ENCODE measurements at places on chromosomes 6 and 20. TPM values are rescaled to one million over a fixed set of nuclear protein-coding genes. Genes with fewer than 3 reads are reported as not detected.

ROS1 gene
- not detected for total RNA-seq

PRL gene
- total RNA-seq, result not detected

MED20 gene
- 27.1 TPM for total RNA-seq

SMPD2 gene
- total RNA-seq, result 4.9 TPM

PKIB gene
- 64.1 TPM for total RNA-seq

PLAGL1 gene
- 20.3 TPM for total RNA-seq

DNA sequence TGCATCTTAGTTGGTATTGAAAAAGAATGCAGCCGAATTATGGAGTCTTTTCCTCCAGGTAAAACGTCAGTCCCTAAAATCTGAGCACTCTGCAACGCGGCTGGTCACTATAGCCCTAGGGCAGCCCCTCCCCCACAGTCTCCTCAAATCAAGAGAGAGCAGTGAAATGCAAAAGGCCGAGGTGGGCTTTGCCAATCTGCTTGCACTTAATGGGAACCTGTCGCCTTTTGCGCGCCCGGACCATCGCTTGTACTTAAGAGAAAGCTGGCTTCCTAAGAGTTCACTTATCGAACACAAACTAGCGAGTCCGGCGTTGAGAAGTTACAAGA lies 447 bp downstream of the MCM3 start:
- peaks cover 27% of the 10 kb centered on the region for H3K36me3 ChIP-seq
- DNase-seq, result peak; percentile 11
- peak overlapping the region; percentile 64 for H3K27ac ChIP-seq
- no peaks in the 10 kb centered on the region for H3K27me3 ChIP-seq
- H3K4me1 ChIP-seq, result peaks cover 7% of the 10 kb centered on the region

DNA sequence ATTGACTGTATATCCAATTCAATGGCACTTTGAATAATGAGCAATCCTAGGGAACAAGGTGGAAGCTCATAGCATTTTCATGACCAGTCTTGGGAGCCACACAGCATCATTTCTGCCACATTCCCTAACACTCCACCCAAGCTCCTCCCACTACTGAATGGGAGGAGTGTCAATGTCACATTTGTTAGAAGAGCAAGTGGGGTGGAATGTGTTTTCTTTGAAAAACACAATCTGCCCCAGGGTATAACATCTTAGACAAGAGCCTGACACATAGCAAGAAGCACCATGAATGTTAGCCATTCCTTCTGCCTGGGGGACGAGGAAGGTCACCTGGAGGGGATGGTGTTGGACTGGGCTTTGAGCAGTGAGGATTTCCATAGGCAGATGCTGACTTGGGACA lies 258.3 kb upstream of the PMEPA1 start:
- no peak for DNase-seq
- no peaks in the 10 kb centered on the region for H3K27me3 ChIP-seq
- H3K36me3 ChIP-seq, result no peaks in the 10 kb centered on the region
- H3K4me1 ChIP-seq, result peaks cover 4% of the 10 kb centered on the region
- no peak overlapping the region for H3K4me3 ChIP-seq

GRCh38 chr6:161128680-161129196 lies 137.2 kb downstream of the MAP3K4 start:
- no peaks in the 10 kb centered on the region for H3K4me1 ChIP-seq
- no peak overlapping the region for H3K4me3 ChIP-seq
- DNase-seq, result peak; percentile 87
- no peaks in the 10 kb centered on the region for H3K36me3 ChIP-seq
- H3K27ac ChIP-seq, result peak overlapping the region; percentile 85

DNA sequence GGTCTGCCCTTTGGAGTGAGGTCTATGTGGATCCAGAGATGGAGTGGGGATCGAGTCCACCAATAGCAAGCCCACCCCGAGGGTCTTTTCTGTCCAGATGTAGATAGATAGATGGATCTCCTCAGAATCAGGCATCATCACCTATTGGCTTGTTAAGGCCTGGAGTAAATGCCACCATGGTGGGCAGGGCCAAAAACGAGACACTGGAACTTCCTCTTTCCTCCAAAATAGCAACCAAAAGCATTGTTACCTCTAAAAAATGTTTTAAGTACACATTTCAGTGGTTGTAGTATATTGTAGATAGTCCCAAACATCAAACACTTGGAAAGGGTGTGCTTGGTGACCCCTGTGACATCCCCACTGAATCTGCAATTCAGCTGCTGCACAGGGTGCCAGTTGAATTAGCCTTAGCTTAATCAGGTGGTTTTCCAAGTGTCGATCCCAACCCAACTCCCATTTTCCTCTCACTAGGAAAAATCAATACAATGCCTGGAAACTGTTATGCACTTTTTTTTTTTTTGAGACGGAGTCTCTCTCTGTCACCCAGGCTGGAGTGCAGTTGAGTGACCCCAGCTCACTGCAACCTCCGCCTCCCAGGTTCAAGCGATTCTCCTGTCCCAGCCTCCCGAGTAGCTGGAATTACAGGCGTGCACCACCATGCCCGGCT lies 35.0 kb upstream of the NELFCD start:
- no peak overlapping the region for H3K27ac ChIP-seq
- no peak for DNase-seq
- no peak overlapping the region for H3K4me3 ChIP-seq
- H3K27me3 ChIP-seq, result no peaks in the 10 kb centered on the region
- H3K4me1 ChIP-seq, result no peaks in the 10 kb centered on the region
- no peaks in the 10 kb centered on the region for H3K36me3 ChIP-seq

DNA sequence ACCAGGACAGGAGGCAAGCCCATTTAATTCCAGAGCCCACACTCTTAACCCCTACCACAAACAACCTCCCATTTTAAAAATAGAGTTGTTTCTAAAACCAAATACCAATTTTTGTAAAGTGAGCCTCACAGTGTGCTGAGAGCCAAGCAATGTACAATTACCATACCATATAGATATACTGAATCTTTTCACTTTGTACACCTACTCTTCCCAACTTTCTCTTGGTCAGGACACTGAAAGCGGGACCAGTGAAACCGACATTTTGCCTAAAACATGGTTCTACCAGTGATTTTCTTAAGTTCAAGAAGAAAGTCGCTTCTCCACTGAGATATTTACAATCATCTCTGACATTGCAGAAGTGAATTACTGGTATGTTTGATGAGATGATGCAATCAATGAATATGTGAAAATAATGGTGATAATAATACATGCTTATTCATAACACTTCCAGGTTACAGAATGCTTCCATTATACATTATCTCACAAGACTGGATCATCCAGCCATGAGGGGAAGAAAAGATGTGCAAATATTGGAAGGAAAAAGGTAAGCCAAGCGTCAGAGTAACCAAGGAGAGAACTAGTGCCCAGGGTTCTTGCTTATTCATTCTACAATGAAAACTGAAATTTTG lies 74.1 kb downstream of the HIVEP2 start:
- H3K36me3 ChIP-seq, result no peaks in the 10 kb centered on the region
- no peak for DNase-seq
- H3K27ac ChIP-seq, result peak overlapping the region; percentile 78
- H3K27me3 ChIP-seq, result no peaks in the 10 kb centered on the region

DNA sequence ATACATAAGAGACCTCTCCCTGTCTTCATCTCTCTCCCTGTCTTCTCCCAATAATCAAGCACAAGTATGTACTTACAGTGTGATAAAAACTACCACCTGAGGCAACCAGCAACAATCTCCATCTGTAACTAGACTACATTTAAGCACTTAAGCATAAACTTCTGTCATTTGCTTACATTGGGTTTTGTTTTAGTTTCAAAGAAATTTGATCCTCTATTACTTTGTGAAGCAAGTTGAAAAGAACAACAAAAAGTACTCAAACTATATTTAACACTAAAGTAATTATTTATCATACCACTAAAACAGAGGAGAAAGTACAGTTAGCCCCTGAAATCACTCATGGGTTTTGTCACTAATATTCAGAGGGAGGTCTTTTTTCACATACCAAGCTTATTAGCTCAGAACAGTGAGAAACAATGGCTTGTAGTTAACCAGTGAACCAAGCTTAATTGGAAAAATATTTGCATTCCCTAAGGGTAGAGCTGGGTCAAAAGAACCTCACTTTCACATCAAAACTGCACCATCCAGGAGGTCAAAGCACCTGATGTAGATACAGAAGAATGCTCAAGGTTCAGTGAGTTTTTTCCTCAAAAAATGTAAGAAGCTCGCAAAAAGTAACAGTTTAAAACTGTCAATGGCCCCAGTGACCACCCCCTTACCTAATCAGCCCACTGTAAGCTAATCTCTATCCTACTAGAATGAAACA lies 34.1 kb downstream of the DCDC2 start:
- peak overlapping the region; percentile 85 for H3K27ac ChIP-seq
- no peak overlapping the region for H3K4me3 ChIP-seq
- H3K4me1 ChIP-seq, result peaks cover 27% of the 10 kb centered on the region
- DNase-seq, result peak; percentile 87

DNA sequence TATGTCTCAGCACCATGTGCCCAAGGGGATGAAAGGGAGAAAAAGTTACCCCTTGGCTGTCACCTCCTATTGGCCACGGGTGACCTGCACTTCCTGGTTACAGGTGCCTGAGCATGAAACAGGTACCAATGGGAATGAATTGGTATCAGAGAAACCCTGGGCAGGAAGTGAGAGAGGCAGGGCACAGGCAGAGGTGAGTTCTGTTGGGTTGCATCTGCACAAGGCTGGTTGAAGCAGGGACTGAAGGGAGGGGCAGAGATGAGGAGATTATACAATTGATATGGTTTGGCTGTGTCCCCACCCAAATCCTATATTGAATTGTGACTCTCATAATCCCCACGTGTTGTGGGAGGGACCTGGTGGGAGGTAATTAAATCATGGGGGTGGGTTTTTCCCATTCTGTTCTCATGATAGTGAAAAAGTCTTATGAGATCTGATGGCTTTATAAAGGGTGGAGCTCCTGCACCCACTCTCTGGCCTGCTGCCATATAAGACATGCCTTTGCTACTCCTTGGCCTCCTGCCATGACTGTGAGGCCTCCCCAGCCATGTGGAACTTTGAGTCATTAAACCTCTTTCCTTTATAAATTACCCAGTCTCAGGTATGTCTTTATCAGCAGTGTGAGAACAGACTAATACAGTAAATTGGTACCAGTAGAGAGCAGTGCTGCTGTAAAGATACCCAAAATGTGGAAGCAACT lies 291.8 kb downstream of the LRFN2 start:
- DNase-seq, result no peak
- H3K4me3 ChIP-seq, result no peak overlapping the region
- H3K36me3 ChIP-seq, result no peaks in the 10 kb centered on the region
- H3K4me1 ChIP-seq, result no peaks in the 10 kb centered on the region
- H3K27me3 ChIP-seq, result no peaks in the 10 kb centered on the region
- no peak overlapping the region for H3K27ac ChIP-seq

DNA sequence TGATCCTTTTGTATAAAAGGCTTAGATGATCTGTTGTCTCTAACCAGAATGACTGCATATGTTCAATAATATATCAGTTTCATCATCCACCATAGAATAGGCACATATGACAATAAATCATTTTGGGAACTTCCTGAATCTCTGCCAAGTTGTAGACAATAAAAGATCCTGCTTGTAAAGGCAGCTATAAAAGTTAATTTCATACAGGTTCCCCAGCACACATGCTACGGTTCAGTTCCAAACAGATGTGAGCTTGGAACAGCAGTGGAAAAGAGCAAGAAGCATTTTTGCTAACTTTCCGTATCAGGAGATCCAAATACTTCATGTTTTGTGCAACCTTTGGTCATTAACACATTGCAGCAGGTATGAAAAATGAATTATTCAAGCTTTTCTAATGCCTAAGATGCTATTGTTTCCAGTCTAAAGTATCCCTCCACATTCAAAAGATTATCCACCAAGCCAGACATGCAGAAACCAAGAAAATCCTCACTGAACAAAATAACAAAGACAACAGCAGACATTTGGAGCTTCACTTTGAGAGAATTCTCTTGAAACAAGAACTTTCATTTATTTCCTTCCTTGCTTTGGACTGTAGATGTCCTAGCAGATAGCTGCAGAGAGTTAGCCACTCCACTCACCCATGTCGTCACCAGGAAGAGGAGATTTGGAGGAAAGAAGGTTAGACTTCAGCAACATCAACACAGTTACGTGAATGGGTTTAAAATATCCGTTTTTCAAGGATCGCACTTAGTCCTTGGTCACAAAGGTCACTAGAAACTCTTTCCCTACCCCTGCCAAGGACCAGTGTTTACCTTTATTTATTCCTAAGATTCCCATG lies 453.5 kb upstream of the JARID2 start:
- H3K27ac ChIP-seq, result no peak overlapping the region
- no peaks in the 10 kb centered on the region for H3K36me3 ChIP-seq
- H3K4me1 ChIP-seq, result no peaks in the 10 kb centered on the region
- H3K27me3 ChIP-seq, result no peaks in the 10 kb centered on the region
- no peak overlapping the region for H3K4me3 ChIP-seq

DNA sequence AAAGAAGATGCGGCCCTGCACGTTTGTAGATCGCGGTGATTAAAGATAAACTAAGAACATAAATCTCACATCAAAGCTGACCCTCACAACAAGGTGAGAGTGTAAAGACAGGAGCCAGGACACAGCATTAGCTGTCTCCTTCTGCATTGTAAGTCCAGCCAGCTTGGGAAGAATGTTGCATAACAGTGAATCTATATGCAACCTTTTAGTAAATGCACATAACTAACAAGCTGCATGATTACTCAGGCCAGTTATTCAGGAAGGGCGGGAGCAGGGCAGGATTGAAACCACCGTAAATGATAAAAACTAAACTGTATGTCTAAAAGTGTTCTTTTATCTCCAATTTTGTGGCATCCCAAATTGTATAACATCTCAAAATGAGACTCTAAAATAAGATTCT lies 57.1 kb downstream of the POPDC3 start:
- no peaks in the 10 kb centered on the region for H3K27me3 ChIP-seq
- H3K4me1 ChIP-seq, result no peaks in the 10 kb centered on the region
- H3K36me3 ChIP-seq, result no peaks in the 10 kb centered on the region
- H3K4me3 ChIP-seq, result no peak overlapping the region
- DNase-seq, result no peak

DNA sequence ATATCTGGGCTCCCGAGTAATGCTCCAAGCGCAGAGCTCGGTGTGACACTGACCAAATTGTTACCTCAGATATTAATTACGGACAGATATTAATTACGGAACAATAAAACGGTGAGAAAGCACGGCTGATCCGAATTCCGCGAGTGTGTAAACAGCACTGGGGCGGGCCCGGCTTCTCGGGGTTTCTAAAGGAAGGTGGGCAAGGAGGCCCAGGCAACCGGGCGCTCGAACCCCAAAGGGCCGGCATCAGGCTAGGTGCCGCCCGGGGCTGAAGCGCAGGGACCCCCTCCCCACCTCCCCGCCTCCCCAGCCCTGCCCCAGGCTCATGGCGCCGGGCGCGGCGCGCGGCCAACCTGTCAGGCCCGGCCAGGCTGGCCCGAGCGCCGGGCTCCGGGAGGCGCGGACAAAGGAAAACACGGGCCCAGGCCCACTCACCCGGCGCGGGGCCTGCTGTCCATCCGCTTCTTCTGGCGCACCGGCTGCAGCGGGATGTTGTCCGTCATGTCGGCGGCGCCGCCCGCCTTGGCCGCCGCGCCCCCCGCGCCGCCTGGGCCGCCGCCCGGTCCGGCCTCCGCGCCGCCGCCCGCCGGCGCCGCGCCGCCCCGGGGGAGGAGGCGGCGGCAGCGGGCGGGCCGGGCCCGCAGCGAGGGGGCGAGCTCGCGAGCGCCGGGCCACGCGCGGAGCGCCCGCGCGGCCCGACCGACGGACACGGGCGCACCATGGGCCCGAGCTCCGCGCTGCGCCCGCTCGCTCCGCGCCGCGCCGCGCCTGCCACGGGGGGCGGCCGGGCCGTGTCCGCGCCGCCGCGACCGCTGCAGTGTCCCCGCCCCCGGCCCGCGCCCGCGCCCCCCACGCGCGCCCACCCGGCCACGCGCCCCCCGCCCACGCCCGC lies at the start of gene ATP9A:
Gene ATP9A (minus strand): TSS at position 524 of the 892 bp plus-strand sequence. CDS start 21 bp downstream, at position 503.
- H3K4me3 ChIP-seq, result peak within 1 kb of the TSS; percentile 80
- no peak within 1 kb of the TSS for H3K27ac ChIP-seq
- no peaks in the 10 kb centered on the region for H3K36me3 ChIP-seq
- no peaks in the 10 kb centered on the region for H3K27me3 ChIP-seq
- peak; percentile 22 for DNase-seq

- no peak overlapping the region for H3K27ac ChIP-seq
- no peaks in the 10 kb centered on the region for H3K36me3 ChIP-seq
- no peak overlapping the region for H3K4me3 ChIP-seq
Observed at GRCh38 chr6:63813566-63814120, 178.0 kb downstream of the PHF3 start.

All from astrocyte (in vitro differentiated cells and primary cell).